ENCODE measurements at places on chromosomes 11 and 22. TPM values are rescaled to one million over a fixed set of nuclear protein-coding genes. Genes with fewer than 3 reads are reported as not detected.

Gene OR5D18
- polyA plus RNA-seq: not detected

Gene CDC42BPG
- polyA plus RNA-seq: 0.05 TPM

Gene RFPL2
- polyA plus RNA-seq: not detected

Gene CLMP
- 3.3 TPM for polyA plus RNA-seq

Gene MYBPC3
- polyA plus RNA-seq: 0.01 TPM

Gene C11orf42
- polyA plus RNA-seq: not detected

Gene SCGB1D1
- polyA plus RNA-seq: not detected

Gene CARD16
- 4.1 TPM for polyA plus RNA-seq

Gene CRYBB2
- polyA plus RNA-seq: 0.04 TPM

Gene KCNJ5
- polyA plus RNA-seq: 0.06 TPM

Gene CHRM1
- polyA plus RNA-seq: not detected

Gene ADM2
- polyA plus RNA-seq: 0.01 TPM

Gene NKAPD1
- 8.5 TPM for polyA plus RNA-seq

GRCh38 chr11:67449116-67449844 is 3.2 kb downstream of the GPR152 start:
- no peak for DNase-seq

DNA sequence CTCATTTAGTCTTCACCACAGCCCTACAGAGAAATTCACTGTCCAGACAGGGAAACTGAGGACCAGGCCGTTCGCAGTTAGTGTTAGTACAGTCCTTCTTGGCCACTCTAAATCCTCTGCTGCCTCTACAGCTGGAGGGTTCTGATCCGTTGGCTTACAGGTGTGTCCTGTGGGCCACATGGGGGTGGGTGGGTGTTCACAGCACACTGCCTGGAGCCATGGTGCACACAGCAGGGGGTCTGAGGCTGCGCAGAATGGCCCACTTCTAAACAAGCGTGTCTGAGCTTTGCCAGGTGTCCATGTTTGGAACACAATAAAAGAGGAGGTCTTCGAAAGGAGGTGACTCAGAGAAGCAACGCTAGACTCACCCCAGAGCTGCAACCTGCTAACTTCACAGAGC is 249.0 kb downstream of the ST3GAL4 start:
- no peak for DNase-seq

DNA sequence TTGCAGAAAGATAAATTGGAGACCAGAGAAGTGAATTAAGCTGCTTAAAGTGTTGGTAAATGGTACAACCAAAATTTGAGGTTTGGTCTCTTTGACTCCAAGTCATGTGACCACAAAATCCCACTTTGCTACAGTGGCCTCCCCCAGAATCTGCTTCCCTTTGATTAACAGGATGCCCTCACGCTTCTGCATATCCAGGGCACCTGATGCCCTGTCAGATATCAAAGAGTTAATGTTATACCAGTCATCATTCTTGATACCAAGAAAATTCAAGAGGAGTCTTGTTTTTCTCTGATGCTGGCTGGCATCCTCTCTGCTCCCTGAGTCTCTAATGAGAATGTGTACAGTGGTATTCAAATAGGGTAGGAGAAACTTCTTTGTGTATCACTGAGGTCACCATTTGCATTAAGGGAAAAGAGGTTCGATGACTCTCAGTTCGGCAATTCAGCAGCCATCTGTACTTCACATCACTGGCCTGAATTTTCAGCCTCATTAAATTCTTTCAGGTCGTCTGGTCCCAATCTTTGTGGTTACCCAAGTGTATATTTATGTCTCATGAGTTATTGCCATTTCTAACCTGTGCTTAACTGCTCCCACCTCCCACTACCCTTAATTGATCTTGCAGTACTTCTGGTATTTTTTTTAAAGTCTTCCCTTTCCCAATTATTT is 73.9 kb downstream of the BDNF start:
- no peak for DNase-seq

DNA sequence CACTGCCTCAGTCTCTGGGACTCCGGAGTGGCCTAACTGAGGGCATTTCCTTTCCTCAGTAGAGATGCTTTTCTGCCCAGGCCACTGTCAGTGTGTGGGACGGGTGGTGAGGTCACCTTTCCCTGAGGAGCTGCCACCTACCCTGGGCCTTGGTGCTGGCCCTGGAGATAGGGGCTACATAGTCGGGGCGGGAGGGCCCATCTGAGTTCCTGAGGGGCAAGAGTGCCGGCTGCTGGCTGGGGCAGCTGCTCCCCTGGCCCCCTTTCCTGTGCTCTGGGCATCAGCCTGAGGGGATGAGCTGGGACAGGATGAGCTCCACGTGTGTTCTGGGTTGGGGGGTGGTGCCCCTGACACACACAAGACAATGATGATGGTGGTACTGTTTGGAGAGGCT is 5.4 kb downstream of the KCNC1 start:
- DNase-seq: no peak

- DNase-seq: no peak
Observed at GRCh38 chr11:78860720-78861422, 286.2 kb upstream of the NARS2 start.

- no peak for DNase-seq
Observed at GRCh38 chr11:64649291-64649697, 58.3 kb downstream of the SLC22A12 start.

DNA sequence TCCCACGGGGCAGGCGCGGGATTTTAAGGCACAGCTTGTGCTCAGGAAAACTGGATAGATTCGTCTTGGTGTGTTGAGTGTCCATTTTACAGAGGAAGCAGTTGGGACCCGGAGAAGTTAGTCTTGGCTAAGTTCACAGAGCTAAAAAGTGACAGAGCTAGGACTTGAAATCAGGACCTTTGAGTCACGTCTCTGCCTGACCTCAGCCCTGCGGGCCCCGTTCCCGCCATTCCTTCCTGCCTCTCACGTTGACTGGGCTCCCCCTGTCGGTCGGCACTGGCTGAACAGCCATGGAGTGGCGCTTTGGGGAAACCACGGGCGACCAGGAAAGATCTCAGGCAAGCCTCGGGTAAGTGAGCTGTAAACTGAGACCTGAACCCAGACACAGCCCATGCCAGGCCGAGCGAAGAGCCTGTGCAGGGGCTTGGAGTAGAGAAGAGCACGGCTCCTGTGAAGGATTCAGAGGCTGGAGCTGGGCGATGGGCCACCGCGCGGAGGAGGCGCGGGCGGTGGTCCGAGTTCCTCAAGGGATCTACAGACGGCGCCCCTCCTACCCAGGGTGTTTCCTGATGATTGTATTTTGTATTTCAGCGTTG is 54.1 kb downstream of the WNT11 start:
- peak; percentile 95 for DNase-seq

GRCh38 chr22:50498322-50498890 is 9.1 kb downstream of the LMF2 start:
- DNase-seq: no peak

- no peak for DNase-seq
Observed at GRCh38 chr11:129613071-129613470, 202.6 kb upstream of the TMEM45B start.

GRCh38 chr11:69658626-69659450 is 16.3 kb downstream of the LTO1 start:
- DNase-seq: no peak

GRCh38 chr22:17733466-17733865 is 40.8 kb downstream of the BID start:
- DNase-seq: no peak

- DNase-seq: no peak
Observed at GRCh38 chr11:46307369-46307768, 29.9 kb downstream of the CREB3L1 start.

DNA sequence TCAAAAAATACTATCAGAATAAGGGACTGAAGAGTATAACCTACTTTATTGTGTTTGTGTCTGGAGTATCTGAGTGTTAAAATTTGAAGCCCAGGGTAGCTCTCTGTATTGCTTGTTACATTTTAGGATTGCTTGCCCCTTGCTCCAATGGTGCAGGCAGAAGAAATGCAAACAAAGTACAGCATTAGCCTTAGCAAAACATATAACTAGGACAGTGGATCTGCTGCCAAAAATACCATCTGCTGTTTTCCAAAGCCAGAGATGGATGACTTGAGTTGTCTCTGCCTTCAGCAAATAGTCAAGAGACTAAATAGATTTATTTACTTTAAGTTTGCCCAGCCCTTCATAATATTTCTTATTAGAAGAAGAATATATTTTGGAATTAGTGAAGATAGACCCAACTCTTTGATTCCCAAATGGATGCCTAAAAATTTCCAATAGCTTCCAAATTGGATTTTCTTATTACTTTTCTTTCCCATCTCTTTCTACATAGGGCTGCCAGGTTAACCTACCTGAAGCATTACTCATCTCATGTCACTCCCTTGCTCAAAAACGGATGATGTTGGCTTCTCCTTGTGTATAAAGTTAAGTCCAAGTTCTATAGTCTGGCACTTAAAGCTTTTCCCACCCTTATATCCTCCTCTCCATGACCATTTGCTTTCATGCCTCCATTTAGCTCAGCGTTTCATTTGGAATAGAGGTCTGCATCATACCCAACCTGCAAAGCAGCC is 66.3 kb downstream of the LDLRAD3 start:
- no peak for DNase-seq

DNA sequence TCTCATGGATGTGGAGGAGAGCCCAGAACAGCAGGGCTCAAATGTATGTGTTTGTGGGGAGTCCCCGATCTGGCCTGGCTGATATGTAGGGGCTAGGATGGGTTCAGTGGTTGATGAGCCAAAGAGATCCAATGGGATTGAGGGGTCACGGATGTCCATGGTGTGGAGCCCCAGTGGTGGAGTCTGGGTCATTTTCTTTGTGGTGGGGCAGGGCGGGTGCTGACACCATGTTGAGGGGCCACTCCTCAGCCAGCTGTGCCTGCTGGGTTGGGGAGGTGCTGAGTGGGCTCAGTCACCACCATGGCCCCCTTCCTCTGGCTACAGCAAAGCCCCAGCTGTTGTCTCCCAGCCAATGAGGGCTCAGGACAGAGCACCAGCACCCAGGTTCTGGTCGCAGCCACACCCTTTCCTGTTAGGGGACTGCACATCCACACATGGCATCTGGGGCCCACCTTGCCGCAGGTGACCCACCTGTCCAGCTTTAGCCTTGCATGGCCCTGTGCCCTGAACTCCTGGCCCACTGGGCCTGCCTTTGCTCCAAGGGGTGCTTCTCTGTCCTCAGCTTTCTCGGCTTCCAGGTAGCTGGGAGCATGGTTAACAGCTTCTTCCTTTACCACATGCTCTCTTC is 3.2 kb upstream of the GNAZ start:
- no peak for DNase-seq

GRCh38 chr22:42895087-42895486 is 38.0 kb upstream of the ARFGAP3 start:
- no peak for DNase-seq

GRCh38 chr11:75595429-75595828 is 33.4 kb downstream of the SERPINH1 start:
- DNase-seq: no peak

DNA sequence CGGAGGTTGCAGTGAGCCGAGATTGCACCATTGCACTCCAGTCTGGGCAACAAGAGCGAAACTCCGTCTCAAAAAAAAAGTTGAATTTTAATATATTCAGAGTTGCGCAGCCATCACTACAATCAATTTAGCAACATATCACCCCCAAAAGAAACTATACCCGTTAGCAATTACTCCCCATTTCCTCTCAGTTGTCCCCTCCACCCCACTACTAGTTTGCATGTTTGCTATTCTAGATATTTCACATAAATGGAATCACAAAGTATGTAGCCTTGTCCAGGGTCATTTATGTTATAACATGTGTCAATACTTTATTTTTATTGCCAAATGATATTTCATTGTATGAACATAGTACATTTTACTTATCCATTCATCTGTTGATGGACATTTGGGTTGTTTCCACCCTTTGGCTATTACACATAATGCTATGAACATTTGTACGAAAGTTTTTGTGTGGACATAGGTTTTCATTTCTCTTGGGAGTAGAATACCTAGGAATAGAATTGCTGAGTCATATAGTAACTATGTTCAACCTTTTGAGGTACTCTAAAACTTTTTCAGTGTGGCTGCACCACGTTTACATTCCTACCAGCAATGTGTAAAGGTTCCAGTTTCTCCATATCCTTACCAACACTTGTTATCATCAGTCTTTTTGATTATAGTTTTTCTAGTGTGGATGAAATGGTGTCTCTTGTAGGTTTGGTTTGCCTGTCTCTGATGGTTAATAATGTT is 2.2 kb downstream of the ZNF143 start:
- DNase-seq: no peak

DNA sequence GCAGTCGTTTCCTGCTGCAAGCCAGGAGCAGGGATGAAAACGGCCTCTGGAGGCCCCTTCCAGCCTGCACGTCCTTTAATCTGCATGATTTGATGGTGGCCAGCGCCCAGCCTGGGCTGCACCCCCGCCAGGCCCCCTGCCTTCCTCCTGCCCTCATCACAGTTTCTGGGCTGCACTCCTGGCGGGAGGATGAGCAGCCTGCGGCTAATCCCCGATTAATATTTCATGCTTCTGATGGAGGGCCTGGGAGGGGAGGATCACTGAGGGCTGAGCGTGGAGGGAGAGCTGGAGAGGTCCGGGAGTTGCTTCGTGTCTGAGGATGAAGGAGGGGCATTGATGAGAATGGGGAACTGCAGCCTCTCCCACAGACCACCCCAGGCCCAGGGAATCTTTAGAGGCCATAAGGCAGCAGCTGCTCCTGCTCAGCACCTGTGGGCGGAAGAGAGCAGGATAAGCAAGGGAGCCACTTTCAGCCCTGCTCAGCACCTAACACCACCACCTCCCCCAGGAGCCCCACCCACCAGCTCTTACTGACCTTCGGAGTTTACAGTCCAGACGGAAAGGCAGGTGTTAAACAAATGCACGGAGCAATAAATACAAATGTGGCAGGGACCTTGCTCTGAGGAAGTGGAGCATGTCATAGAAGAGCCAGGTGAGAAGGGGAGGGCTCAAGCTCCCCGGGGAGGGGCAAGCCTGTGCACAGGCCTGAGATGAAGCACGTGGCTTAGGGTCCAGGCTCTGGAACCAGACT is 135.0 kb upstream of the NECTIN1 start:
- DNase-seq: no peak

DNA sequence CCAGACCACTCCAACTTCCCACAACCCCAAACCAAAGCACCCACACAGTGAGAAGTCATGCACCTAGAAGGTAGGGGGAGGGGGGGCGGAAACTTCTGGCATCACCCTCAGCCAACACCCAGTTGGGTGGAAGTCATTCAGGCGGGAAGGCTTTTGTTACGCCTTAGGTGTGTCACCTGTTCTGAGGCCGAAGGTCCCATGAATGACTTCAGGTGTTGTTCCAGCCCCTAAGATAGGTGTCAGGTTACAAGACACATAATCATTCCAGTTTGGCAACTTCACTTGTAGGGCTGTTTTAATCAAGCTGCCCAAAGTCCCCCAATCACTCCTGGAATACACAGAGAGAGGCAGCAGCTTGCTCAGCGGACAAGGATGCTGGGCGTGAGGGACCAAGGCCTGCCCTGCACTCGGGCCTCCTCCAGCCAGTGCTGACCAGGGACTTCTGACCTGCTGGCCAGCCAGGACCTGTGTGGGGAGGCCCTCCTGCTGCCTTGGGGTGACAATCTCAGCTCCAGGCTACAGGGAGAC is at the start of gene TMPRSS4:
Gene TMPRSS4, plus strand, starts transcription at position 325 of the 528 bp plus-strand sequence. CDS start 225 bp downstream, outside the sequence.
- DNase-seq: peak; percentile 26

- DNase-seq: no peak
Observed at GRCh38 chr11:112608509-112608908, 347.8 kb upstream of the PLET1 start.

- no peak for DNase-seq
Observed at GRCh38 chr22:33397381-33397907, 339.3 kb upstream of the SYN3 start.

- DNase-seq: no peak
Observed at GRCh38 chr11:44695169-44695833, 31.5 kb upstream of the TSPAN18 start.

- DNase-seq: no peak
Observed at GRCh38 chr11:102226702-102227490, 90.4 kb upstream of the BIRC3 start.

GRCh38 chr11:60984636-60985035 is 13.2 kb downstream of the CD6 start:
- DNase-seq: no peak

- DNase-seq: no peak
Observed at GRCh38 chr11:84564867-84565184, 1062.3 kb downstream of the DLG2 start.

Measured in psoas muscle (tissue), 8 donors.